Stimulated activated CD8-positive, alpha-beta memory T cell treated with anti-CD3 and anti-CD28 coated beads, Interleukin-15, amount 100 ng/mL, for 4 hours (primary cell): ENCODE measurements at places on chromosomes 5 and 9.

- no peak for DNase-seq
These were observed 174.0 kb downstream of the MAN2A1 start for GRCh38 chr5:109863752-109864151.

DNA sequence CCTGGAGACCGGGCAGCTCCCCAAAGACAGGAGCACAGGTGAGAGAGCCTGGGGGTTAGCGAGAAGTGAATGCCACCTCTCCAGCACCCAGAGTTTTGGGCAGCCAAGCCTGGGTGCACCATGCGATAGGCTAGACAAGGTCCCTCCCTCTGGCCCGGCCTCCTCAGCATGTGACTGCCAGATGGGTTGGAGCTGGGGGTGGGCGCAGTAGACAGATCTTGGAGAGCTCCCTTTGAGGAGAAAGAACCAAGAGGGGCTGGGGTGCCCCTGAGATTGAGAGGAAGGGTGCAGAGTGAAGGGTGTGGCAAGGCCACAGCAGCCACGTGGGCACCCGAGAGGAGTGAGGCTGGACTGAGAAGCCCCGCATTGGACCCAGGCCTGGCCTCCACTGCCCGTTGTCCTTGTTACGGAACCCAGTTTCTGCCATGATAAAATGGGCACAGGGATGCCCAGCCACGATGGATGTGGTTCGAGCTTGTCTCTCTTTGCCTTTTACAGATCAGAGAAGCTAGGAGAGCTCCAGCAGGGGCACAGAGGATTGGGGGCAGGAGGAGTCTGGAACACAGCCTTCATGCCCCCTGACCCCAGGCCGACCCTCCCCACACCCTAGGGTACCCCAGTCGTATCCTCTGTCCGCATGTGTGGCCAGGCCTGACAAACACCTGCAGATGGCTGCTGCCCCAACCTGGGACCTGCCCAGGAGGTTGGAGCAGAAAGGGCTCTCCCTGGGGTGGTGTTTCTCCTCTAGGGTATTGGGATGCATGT lies 1.4 kb downstream of the TMEM141 start:
- no peak for DNase-seq

DNA sequence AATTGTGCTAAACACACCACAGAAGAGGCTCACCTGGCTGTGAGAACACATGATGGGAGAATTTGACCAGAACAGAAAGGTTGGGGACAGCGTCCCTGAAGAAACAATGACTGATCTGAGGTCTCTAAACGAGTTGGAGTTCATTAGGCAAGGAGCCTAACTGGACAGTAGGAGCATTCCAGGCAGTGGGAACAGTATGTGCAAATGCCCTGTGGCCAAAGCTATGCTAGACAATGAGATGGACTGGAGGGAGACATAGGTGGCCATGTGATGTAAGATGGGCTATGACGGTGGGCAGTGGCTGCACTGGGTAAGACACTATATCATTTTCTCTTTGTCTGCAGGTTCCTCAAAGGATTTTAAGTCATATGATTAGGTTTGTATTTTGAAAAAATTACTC lies 95.1 kb upstream of the ARAP3 start:
- DNase-seq = no peak

DNA sequence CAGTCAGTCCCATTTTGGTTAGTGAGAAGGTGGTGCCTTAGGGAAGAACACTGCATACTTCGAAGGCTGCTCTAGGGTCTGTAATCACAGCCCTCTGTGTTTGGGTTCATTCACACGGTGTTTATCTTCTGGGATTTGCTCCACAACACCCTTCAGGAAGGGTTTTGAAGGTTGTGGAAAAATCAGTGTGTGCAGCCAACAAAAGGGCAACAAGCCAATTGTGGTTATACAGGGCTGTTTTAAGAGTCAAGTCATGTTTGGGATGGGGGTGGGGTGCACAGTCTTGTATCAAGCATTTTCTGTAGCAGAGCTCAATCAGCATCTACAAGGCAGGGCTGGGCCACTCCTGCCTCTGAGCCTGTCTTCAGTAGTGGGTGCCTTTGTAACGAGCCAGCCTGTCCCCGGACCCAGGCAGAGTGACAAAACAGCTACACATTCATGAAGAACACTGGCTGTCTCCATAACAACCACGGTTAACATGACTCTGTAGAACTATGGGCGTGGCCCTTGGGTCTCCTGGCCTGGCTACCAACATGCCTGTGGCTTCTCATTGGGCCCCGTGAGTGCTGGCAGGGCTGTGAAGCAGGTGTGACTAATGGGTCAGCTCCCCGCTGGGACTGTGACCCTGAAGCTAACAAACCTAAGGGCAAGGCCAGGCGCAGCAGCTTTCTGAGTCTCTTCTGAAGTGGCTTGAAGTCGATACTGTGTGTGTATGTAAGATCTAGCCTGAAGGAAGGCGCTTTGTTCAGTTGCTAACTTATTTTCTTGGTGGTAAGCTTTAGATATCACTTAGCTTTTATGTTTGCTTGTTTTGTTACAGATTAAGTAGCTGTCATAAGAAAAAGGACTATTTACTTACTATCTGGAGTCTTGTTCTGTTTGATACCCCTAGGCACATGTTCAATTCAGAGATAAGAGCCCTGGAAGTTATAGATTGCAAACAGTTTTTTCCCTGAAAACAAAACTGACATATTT lies 27.9 kb upstream of the GOLM1 start:
- no peak for DNase-seq

DNA sequence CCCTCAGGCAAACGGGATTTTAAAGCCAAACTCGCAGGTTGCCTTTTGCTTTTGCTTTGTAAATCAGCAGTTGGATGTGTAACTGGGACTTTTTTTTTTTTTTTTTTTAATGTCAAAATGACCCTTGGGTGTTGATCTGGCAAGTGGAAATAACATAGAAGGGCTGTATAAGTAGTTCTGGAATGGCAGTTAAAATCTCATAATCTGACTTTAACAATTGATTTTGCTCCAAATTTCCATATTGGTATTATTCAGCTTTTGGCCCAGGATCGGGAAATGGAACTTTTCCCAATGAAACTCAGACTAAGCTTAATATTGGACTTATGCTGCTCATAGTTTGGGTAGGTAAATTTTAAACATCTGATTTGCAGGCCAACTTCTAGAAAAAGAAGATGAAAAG lies 346.8 kb upstream of the NUDT12 start:
- no peak for DNase-seq

GRCh38 chr5:144202072-144202471 lies 31.4 kb downstream of the KCTD16 start:
- no peak for DNase-seq

GRCh38 chr5:146402949-146403348 lies 44.2 kb upstream of the TCERG1 start:
- DNase-seq = no peak

- no peak for DNase-seq
These were observed 52.1 kb upstream of the FSTL4 start for GRCh38 chr5:133664422-133664821.

DNA sequence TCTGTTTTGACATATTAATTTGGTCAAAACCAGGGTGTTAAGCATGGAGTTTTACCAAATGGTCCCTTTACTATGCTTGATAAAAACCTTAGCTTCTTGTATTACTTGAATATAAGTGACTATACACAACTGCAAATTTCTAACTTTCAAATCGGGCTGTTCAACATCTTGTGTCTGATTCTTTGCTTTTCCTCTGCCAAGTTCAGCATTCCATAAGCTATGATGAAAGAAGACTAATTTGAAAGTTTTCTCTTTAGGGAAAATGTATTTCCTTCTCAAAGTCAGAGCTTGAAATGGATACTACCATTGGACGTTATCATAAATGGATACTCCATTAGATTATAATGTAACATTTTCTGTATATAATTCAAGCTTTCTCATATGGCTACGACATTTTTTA lies 792.9 kb downstream of the EFNA5 start:
- DNase-seq = no peak

GRCh38 chr9:69165581-69165980 lies 8.5 kb upstream of the TJP2 start:
- no peak for DNase-seq
